Activated naive CD8-positive, alpha-beta T cell treated with anti-CD3 and anti-CD28 coated beads for 36 hours (primary cell): ENCODE measurements at places on chromosomes 6 and 20. TPM values are rescaled to one million over a fixed set of nuclear protein-coding genes. Genes with fewer than 3 reads are reported as not detected.

OLIG3 gene
- 0.10 TPM for total RNA-seq

RHAG gene
- total RNA-seq: not detected

GPSM3 gene
- total RNA-seq: 68.4 TPM

GRCh38 chr6:111602481-111603011 is 3.1 kb downstream of the TRAF3IP2 start:
- DNase-seq: no peak

DNA sequence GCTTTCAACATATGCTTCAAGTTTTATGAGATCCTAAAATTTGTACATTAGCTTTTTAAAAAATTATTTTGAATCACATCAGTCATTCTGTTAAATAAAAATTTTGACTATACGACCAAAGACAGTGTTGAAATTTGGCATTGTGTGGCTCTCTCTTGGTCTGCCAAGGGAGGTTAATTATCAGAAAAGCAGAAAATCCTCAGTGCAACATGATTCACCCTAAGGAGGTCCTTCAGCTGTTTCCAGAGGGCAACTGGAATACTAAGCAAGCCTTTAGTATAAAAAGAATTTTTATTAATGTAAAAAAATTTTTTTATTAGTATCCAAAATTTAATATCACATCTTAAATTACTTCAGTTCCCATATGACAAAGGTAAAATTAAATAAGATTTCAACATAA is 23.1 kb upstream of the TMEM244 start:
- no peak for DNase-seq

GRCh38 chr6:2763876-2764540 is 1.2 kb upstream of the WRNIP1 start:
- DNase-seq: no peak

DNA sequence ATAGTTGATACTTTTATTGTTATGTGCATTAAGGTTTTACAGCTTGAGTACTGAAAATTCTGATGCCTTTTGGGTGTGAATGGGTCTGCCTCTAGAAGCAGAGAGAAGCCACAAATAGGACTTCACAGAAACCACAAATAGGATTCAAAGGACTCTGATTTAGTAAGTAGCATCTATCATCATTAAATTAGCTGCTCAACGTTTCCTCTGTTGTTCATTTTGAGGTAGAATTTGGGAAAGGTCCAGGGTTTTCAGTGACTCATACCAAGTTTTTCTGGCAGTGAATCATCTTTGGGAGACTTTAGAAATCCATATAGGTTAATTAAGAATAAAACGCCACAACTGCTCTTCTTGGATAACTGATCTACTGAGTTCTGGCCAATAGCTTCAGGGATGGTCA is 105.1 kb downstream of the PHF3 start:
- DNase-seq: no peak

DNA sequence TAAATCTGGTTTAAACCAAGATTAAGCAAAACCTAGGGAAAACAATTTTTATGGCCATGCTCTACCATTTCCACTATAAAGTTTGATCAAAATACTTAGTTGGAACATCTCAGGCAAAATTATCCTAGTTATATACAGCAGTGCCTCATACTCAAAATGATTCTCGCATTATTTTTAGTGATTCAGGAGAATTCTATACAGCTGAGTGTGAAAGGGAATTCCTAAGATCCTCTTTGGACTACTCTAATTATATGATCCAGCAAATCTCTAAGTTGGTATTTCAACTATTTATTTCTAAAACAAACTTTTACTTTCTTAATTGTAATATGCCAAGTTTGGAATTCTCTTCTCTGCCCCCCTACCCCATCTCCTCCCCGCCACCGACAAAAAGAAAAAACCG is 8.6 kb downstream of the DTNBP1 start:
- DNase-seq: no peak

GRCh38 chr6:7763881-7764280 is 38.0 kb downstream of the BMP6 start:
- DNase-seq: no peak
